ENCODE measurements at places on chromosomes 11 and 22. TPM values are rescaled to one million over a fixed set of nuclear protein-coding genes. Genes with fewer than 3 reads are reported as not detected.

GRCh38 chr11:99117603-99118002 lies 96.9 kb downstream of the CNTN5 start:
- no peak for DNase-seq

DNA sequence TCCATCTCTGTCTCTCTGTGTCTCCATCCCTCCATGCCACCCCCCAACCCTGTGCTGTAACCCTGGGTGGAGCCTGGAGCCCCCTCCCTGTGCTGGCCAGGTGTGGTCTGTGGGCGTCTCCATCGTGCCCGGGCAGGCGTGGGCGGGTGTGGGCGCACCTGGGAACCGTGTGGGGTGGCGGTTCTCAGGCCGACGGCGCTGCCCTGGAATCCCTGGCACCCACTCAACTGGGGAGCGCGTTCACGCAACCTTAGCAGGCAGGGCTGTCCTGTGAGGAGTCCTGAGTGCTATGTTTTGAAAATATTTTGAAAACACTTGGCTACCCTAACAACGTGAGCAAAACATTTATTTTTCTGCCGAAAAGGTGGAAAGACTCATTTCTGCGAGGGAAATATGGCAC lies 4.7 kb downstream of the TNNT3 start:
- no peak for DNase-seq

- DNase-seq, result no peak
These were observed 250.9 kb upstream of the NARS2 start for GRCh38 chr11:78825591-78826020.

- DNase-seq, result no peak
These were observed 21.4 kb downstream of the PANX1 start for GRCh38 chr11:94150056-94150455.

- DNase-seq, result peak; percentile 70
These were observed 28.0 kb downstream of the MOB2 start for GRCh38 chr11:1458340-1459218.

DNA sequence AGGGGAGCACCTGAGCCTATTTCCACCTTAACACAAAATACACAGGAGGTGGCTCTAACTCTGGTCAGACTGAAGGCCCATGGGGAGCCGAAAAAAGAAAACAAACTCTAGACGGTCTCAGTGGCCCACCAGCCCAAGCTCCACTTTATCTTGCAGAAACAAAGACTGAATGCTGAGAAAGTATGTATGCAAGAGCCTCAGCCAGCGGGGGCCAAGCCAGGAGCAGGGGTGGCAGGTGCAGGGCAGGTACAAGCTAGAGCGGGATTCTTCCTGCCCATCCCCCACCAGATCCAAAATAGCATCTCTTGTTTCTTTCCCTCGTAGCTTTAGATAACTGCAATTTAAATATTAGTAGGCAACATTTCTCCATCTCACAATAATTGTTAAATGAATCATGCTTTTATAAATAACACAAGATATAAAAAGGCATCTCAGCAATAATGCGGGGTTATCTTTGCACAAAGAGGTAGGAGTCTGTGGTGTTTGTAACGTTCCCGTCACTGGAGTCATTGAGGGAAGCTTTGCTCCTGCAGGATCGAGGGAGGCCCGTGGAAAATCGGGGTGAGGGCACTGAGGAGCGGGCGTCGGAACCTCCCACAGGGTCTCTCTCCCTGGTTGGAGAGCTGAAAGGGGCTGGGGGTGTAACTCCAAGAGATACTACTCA lies 418.0 kb downstream of the SHANK2 start:
- DNase-seq, result peak; percentile 49

DNA sequence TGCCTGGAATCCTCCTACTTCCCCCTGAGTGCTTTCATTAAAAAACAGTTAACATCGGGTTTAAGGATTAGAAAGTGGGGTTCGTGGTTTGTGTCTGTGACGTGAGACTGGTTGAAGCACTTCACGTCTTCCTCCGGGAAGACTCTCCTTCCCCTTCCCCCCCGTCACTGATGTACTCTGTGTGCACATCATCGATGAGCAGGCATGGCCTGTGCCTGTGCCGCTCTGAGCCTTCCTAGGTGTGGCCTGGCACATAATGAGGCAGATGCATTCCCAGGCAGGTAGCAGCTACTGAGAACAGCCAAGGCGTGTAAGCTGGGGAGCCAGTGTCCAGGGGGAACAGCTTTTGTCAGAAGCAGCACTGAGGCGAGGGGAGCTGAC lies 93.8 kb downstream of the BCR start:
- DNase-seq, result no peak

DNA sequence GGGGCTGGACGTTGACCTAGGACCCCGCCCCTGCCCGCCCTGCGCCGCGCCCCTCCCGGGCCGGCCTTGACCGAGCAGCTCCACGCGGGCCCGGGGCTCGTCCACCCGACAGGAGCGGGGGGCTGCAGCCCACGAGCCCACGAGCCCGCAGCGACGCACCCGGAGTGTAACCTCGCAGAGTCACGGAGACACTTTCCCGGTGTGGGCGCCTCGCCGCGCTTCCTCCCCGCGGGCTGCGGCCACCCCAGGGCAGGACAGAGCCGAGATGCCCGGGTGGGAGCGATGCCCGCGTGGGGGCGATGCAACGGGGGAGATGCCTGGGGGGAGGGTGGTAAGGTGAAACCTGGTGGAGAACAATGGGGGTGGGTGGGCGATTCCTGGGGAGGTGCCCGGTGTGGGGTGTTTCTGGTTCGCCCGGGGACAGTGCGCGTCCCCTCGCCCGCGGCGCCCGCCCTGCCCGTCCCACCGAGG lies 4.9 kb upstream of the ZBED4 start:
- DNase-seq, result no peak

DNA sequence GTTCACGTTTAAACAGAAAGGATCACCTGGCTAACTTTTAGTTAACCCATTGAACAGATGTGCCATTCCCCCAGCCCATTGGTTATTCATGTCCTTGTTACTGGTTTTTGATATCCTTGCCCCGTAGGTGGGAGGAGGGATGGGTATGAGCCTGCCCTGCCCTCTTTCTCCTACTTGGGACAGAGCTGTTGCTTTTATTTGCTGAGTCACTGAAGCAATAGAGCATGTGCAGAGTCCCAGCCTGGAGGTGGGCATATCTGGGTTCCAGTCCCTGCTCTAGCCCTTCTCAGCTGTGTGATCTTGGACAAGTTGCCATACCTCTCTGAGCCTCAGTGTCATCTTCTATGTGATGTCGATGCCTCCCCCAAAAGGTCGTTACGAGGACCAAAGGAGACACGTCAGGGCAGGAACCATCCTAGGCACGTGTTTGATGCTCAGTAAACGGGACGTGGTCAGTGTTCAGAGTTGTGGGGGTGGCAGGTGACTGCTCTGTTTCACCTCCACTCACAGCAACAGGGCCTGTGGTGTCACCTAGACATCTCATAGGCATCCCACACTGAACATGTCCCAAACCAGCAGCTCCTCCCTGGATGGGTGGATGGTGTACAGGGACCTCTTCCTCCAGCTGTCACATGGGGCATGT lies 61.0 kb downstream of the BMAL1 start:
- DNase-seq, result no peak

DNA sequence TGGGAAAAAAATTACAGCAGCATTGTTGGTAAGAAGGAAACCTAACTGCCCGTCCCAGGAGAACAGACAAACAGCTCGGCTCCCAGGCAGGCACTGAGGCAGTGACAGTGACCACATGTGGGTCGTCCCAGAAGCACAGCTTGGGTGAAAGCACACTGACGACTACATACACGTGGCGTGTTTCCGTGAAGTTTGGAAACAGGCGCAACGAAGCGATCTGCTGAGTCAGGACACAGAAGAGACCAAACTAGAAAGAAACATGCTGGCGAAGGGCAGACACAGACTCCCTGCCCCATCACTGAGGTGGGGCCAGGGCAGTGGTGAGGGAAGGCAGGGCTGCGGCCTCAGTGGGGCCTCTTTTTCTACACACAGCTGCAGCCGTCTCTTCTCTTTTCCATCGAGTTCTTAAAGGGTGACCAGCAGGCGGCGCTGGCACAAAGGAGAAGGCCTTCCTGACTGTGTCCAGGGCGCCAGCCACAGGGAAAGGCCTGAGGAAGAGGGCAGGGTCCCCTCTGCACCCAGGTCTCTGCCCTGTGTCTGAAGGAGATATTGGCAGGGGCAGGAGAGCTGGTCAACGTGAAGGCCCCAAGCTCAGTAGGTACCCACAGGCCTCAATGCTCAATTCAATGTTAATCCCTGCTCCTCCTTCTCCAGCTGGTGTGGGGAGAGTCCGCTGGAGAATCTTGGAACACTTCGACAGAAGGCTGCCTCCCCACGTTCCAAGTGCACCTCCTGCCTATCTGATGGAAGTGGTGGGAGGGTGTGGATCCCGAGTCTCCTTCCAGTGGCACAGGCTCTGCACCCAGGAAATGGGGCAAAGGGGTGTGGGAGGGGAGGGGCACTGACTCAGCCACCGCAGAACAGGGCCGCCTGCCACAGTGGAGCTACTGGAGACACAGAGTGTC lies 19.9 kb downstream of the CARS1 start:
- peak; percentile 84 for DNase-seq

DNA sequence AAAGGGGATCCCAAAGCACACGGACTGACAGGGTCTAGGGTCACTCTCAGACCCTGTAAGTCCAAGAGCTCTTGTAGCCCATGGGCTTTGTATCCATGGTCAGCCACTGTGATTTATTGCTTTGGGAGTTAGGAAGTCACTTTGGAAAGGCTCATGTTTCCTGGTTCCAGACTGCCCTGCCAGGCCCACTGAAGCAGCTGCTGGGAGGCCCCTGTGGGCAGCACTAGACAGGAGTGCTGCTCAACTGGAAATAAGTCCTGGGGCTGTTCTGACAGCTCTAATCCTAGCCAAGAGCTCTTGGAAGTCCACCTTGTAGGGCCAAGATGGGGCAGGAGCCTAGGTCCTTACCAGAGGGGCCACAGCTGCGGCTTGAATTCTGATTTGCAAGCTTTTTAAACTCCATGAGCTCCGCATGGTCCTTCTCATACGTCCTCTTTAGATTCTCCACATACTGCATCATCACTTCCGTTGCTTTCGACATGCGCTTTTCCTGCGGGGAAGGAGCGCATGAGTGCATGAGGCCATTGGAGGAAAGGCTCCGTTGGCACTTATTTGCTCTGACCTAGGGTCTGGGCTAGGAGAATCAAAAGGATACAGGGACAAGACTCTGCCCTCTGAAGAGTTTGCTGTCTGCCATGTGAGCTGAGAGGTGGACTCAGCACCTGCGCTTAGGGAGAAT lies 32.2 kb upstream of the LYVE1 start:
- DNase-seq, result no peak

GRCh38 chr22:49962751-49963646 lies 2.4 kb downstream of the PIM3 start:
- peak; percentile 26 for DNase-seq

GRCh38 chr22:19827341-19828034 lies 27.2 kb downstream of the GNB1L start:
- DNase-seq, result no peak

DNA sequence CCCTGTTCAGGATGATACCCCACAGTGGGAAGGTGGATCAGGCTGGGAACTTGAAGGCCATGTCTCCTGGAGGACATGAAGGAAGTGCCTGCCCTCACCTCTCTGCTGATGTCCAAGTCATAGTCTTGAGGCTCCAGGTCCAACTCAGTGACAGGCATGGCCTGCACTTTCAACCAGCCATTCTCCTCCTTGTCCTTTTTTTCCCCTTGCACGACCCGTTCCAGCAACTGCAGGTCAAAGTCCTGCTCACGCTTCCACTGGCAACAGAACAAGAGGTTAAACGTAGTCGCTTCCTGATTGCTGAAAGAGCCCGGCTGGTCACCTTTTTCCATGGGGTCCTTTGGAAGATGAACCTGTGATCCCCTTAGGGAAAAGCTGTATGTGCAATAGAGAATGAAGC lies 47.7 kb downstream of the C11orf58 start:
- no peak for DNase-seq

- DNase-seq, result no peak
These were observed 7.9 kb downstream of the RELT start for GRCh38 chr11:73384125-73384441.

DNA sequence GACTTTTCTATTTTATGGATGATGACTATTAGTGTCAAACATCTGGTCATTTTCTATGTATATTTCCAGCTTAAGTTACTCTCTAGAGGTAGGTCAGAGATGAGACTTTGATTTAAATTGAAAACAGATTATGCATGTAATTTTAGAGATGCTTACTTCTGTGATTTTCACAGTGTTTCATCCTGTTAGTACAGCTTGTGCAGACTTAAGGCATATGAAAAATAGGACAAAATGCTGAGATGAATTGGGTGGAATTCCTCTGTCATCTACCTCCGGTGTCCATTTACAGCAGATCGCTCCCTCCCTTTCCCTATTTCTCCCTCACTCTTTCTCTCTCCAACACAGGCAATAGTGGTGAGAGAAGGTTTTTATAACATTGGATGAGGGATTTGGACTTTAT lies 14.1 kb downstream of the JAM3 start:
- DNase-seq, result no peak

The KRTAP5-1 gene
- total RNA-seq, result not detected

The CCDC73 gene
- not detected for total RNA-seq

The OR4A16 gene
- not detected for total RNA-seq

The CELSR1 gene
- total RNA-seq, result 21.2 TPM

The RASD2 gene
- 0.53 TPM for total RNA-seq

The APOBEC3B gene
- total RNA-seq, result 28.1 TPM

Data from H9 (cell line).